ENCODE measurements at places on chromosomes 2 and 18. TPM values are rescaled to one million over a fixed set of nuclear protein-coding genes. Genes with fewer than 3 reads are reported as not detected.
A peak's percentile ranks its signal among the peaks of the same experiment; 100 is the strongest.

- DNase-seq: no peak
- peaks cover 16% of the 10 kb centered on the region for H3K27me3 ChIP-seq
- H3K27ac ChIP-seq: no peak overlapping the region
- no peak overlapping the region for H3K4me3 ChIP-seq
- no peaks in the 10 kb centered on the region for H3K36me3 ChIP-seq
- H3K4me1 ChIP-seq: no peaks in the 10 kb centered on the region
These were observed 149.5 kb upstream of the PXDN start for GRCh38 chr2:1893856-1894255.

DNA sequence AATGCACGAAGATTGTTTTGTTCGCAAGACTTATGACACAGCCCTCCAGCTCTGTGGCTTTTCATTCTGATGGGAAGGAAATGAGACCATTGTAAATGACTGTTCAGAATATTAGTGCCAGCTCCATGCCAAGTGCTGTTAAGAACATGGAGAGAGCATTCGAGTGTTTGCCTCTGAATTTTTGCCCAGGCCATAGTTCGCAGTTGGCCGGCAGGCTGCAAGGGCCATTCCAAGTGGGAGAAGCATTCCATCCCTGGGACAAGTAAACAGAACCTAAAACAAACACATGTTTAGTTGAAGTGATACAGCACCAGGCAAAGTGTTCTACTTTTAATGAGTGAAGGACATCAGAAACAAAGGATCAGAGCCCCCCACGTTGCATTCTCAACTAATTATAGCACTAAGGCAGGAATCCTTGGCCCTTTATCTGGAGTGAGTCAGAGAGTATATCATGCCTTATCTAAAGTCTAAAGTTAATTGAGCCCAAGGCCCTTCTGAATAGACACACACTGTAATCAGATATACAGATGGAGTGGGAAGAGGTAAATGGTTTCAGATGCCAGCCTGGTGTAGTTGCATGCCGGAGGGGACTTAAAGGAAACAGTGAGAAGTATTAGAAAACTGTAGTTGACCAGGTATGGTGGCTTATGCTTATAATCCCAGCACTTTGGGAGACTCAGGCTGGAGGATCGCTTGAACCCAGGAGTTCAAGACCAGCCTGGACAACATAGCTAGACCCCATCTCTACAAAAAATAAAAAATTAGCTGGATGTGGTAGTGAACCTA is 53.3 kb downstream of the NEDD4L start:
- H3K4me3 ChIP-seq: peak overlapping the region; percentile 41
- H3K4me1 ChIP-seq: peaks cover 59% of the 10 kb centered on the region
- H3K27ac ChIP-seq: peak overlapping the region; percentile 36
- DNase-seq: no peak
- H3K27me3 ChIP-seq: no peaks in the 10 kb centered on the region
- H3K36me3 ChIP-seq: peaks cover 9% of the 10 kb centered on the region

DNA sequence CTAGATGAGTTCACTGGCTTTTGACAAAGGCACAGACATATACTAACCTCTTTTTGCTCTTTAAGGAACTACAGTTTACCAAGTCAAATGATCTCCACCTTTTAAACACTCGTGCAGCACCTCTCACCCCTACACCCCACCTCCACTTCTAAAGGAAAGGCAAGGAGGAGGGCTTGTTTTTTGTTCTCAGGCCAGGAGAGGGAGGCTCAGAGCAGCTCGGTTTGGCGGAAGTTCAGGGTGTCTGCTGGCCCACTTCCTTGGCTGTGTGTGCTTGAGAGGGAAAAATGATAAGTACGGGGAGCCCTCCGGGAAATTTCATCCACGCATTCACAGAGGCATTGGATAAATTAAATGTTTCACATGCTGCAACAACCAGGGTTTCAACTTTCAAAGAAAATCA is 667.9 kb downstream of the BCL11A start:
- no peaks in the 10 kb centered on the region for H3K27me3 ChIP-seq
- H3K27ac ChIP-seq: no peak overlapping the region
- H3K4me3 ChIP-seq: no peak overlapping the region
- H3K4me1 ChIP-seq: peaks cover 22% of the 10 kb centered on the region

GRCh38 chr2:160816916-160817499 is 323.4 kb upstream of the RBMS1 start:
- no peak for DNase-seq
- H3K36me3 ChIP-seq: no peaks in the 10 kb centered on the region
- H3K4me3 ChIP-seq: no peak overlapping the region
- H3K27me3 ChIP-seq: no peaks in the 10 kb centered on the region

DNA sequence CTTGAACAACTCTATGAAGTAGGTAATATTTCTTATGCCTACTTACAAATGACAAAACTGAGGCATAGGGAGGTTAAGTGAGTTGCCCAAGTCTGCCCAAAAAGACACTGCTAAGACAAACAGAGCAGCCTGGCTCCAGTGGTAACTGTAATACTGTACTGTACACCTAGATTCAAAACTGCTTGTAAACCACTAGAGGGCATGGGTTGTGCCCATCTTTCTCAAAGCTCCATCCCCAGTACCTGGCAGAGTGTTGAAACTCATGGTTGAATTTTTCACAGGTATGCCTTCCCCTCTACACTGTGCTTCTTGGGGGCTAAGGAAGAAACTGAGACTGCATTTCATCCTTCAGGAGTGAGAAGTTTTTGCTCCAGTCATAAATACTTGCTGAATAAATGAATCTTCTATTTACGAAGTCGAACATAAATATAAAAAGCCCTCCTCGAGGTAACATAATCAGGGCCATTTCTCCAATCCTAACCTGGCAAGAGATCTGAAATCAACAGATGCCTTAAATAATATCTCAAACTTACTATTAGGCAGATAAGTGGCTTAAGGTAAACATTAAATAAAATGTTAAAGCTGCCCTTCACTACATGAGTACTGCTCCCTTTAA is 2.0 kb downstream of the PPP4R1 start:
- H3K4me3 ChIP-seq: peak overlapping the region; percentile 98
- H3K27me3 ChIP-seq: no peaks in the 10 kb centered on the region
- H3K27ac ChIP-seq: peak overlapping the region; percentile 99

GRCh38 chr18:59743566-59743965 is 46.3 kb upstream of the CCBE1 start:
- peaks cover 4% of the 10 kb centered on the region for H3K4me1 ChIP-seq
- DNase-seq: no peak
- H3K27me3 ChIP-seq: peaks cover 5% of the 10 kb centered on the region
- H3K27ac ChIP-seq: no peak overlapping the region
- H3K36me3 ChIP-seq: no peaks in the 10 kb centered on the region
- no peak overlapping the region for H3K4me3 ChIP-seq

GRCh38 chr18:33269223-33269622 is 171.3 kb downstream of the CCDC178 start:
- no peaks in the 10 kb centered on the region for H3K27me3 ChIP-seq
- no peaks in the 10 kb centered on the region for H3K36me3 ChIP-seq
- no peaks in the 10 kb centered on the region for H3K4me1 ChIP-seq
- no peak for DNase-seq

DNA sequence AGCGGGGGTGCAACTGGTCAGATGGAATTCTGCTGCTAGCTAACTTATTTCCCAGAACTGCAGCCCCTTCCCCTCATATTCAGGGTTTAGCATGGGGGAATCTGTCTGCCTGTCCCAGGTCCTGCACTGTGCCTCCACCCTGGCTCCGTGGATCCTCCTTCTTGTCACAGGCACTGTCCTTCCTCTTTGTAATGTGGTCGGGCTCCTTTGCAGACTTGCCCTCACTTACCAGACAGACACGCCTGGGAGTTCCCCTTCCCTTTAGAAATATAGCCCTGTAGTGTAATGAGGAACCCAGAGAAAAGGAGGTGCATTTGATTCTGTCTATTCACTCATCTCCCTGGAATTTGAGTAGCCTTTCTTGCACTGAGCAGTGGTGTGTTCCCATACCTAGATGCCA is 108.7 kb downstream of the TRIM43 start:
- no peak for DNase-seq
- H3K27ac ChIP-seq: no peak overlapping the region
- no peaks in the 10 kb centered on the region for H3K36me3 ChIP-seq

- no peak for DNase-seq
- H3K4me1 ChIP-seq: no peaks in the 10 kb centered on the region
- no peak overlapping the region for H3K27ac ChIP-seq
- H3K27me3 ChIP-seq: no peaks in the 10 kb centered on the region
- H3K4me3 ChIP-seq: no peak overlapping the region
These were observed 3.1 kb upstream of the CYTIP start for GRCh38 chr2:157447031-157447430.

- H3K4me1 ChIP-seq: no peaks in the 10 kb centered on the region
- H3K27ac ChIP-seq: peak overlapping the region; percentile 48
- H3K36me3 ChIP-seq: no peaks in the 10 kb centered on the region
- H3K27me3 ChIP-seq: no peaks in the 10 kb centered on the region
These were observed 73.4 kb upstream of the NDUFV2 start for GRCh38 chr18:9029131-9029530.

- H3K4me1 ChIP-seq: no peaks in the 10 kb centered on the region
- DNase-seq: no peak
- H3K36me3 ChIP-seq: no peaks in the 10 kb centered on the region
- no peak overlapping the region for H3K27ac ChIP-seq
- H3K4me3 ChIP-seq: no peak overlapping the region
- H3K27me3 ChIP-seq: no peaks in the 10 kb centered on the region
These were observed 142.6 kb downstream of the TFCP2L1 start for GRCh38 chr2:121142452-121142851.

- H3K27me3 ChIP-seq: no peaks in the 10 kb centered on the region
- no peaks in the 10 kb centered on the region for H3K36me3 ChIP-seq
- H3K27ac ChIP-seq: no peak overlapping the region
- DNase-seq: no peak
- no peaks in the 10 kb centered on the region for H3K4me1 ChIP-seq
These were observed 76.7 kb upstream of the SLC8A1 start for GRCh38 chr2:40528564-40528963.

GRCh38 chr18:23584019-23584983 is 2.0 kb downstream of the NPC1 start:
- peak overlapping the region; percentile 64 for H3K4me3 ChIP-seq
- peaks cover 9% of the 10 kb centered on the region for H3K36me3 ChIP-seq
- peaks cover 12% of the 10 kb centered on the region for H3K27me3 ChIP-seq

DNA sequence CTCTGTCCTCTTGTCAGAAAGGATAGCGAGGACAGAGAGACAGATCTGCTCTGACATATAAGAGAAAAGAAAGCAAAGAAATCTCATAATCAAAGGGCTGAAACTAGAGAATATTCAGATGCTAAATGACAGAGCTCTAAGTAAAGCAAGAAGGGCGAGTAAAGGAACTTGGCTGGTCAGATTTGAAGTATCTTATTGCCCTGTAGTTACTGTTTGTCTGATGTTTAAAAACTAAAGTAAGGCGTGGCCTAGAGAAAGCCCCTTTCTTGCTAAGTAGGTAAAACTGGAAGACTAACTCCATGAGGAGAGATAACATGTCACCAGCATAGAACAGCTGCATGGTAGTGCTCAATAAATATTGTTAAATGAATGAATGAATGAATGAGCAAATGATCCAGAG is 70.0 kb downstream of the CRACDL start:
- H3K4me1 ChIP-seq: peaks cover 16% of the 10 kb centered on the region
- H3K4me3 ChIP-seq: peak overlapping the region; percentile 29
- no peaks in the 10 kb centered on the region for H3K36me3 ChIP-seq
- no peaks in the 10 kb centered on the region for H3K27me3 ChIP-seq
- DNase-seq: no peak
- peak overlapping the region; percentile 77 for H3K27ac ChIP-seq

GRCh38 chr18:9851511-9851910 is 34.3 kb upstream of the TXNDC2 start:
- H3K27ac ChIP-seq: peak overlapping the region; percentile 42
- H3K27me3 ChIP-seq: no peaks in the 10 kb centered on the region

DNA sequence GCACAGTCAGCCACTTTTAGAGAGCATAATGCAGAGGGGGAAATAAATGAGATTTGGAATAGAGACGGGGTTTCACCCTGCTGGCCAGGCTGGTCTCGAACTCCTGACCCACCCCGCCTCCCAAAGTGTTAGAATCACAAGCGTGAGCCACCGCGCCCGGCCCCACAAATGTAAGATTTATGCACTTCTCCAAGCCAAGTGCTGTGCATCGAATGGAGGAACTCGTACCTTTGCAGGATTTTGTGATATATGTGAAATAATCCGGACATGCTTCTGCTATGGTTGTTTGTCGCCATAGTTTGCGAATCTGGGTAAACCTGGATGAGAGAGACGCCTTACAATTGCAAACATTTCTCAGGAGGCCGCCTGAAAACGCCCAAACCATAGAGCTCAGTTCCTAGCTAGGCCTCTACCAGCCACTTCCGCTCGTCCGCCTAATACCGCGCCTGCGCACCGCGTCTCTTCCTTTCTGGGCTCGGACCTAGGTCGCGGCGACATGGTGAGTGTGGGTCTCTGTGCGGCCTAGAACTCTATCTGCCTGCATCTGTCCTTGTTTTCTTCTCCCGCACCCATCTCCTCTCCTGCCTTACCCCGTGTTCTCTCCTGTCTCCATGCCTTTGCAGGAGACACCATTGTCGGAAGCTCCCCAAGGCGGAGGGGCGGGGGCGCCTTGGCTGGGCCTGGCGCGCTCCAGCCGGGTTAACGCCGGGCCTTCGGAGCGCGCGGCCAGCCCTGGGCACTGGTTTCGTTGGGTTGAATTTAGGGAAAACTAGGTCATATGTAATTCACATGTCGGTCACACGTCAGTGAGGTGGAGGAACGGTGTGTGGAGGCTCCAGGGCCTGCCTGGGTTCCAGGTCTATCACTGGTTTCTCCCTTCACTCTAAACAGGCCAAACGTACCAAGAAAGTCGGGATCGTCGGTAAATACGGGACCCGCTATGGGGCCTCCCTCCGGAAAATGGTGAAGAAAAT is at the start of gene RPL37A:
Gene RPL37A, plus strand, starts transcription at position 466 of the 974 bp plus-strand sequence. Its CDS starts 31 bp downstream, at position 497.
- H3K4me1 ChIP-seq: peaks cover 42% of the 10 kb centered on the region
- H3K4me3 ChIP-seq: peak within 1 kb of the TSS; percentile 98
- H3K27me3 ChIP-seq: no peaks in the 10 kb centered on the region
- DNase-seq: peak; percentile 89

DNA sequence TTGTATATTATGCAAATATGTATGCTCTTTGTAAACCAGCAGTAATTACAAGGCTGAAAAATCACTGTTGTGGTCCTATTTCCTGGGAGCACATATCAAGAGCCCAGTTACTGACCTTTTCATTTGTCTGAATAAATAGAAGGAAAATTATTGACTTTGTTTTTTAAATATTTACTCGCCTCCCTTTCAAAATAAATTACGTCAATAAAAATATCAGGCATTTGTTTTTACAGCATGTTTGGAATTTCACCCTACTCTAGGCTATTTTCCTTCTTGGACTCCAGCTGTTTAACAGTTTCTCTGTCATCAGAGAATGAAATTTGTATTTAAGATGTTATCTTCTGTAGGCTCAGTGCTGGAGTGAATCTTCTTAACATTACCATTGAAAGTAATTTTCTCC is 59.9 kb upstream of the LRATD1 start:
- no peaks in the 10 kb centered on the region for H3K27me3 ChIP-seq
- no peak overlapping the region for H3K4me3 ChIP-seq
- no peaks in the 10 kb centered on the region for H3K4me1 ChIP-seq
- DNase-seq: no peak
- no peak overlapping the region for H3K27ac ChIP-seq

GRCh38 chr2:62423883-62424458 is 82.0 kb downstream of the TMEM17 start:
- DNase-seq: no peak
- no peaks in the 10 kb centered on the region for H3K4me1 ChIP-seq
- no peak overlapping the region for H3K27ac ChIP-seq
- no peak overlapping the region for H3K4me3 ChIP-seq
- H3K36me3 ChIP-seq: no peaks in the 10 kb centered on the region

MRO gene
- total RNA-seq: 8.6 TPM

SLC4A3 gene
- 8.0 TPM for total RNA-seq

PARD3B gene
- 12.6 TPM for total RNA-seq

SKA1 gene
- total RNA-seq: 14.0 TPM
